Naive thymus-derived CD8-positive, alpha-beta T cell (primary cell): ENCODE measurements at places on chromosomes 1 and 21.
A peak's percentile ranks its signal among the peaks of the same experiment; 100 is the strongest.

DNA sequence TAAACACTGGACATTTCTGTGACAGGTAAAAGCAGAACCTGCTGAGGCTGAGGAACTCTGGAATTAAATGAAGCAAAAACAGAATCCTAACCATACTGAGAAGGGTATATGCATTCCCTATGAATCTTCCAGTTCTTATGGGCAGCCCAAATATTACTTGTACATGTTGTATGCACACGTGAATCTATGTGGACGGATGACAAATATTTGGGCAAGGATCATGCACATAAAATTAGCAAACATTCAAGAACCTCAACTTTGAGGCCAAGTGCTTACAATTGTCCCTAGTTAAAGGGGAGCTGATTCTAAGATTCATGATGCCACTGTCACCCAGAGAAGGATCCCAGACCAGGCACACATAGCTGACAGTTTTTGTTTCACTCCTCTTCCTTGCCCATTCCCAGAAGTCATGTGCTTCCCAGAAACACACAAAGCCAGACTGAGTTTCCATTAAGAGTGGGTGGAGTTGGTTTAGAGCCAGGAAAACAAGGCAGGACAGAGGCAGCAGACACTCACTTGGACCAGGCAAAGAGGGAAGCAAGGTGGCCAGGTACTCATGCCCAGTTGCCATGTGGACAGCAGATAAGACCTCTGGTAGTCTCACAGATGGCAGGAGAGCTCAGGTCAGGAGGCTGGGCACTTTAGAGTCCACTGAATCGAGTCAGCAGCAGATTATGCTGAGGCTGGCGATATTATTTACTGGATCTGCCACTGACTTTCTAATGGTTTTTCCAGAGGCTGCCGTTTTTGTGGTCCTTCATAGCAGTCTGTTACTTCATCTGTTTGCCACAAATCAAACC lies 25.6 kb downstream of the AK2 start:
- no peak for DNase-seq

GRCh38 chr1:3889936-3890335 lies 10.1 kb downstream of the C1orf174 start:
- DNase-seq: no peak

GRCh38 chr1:210908791-210909190 lies 225.2 kb downstream of the KCNH1 start:
- DNase-seq: no peak

GRCh38 chr21:41653954-41654491 lies 112.8 kb downstream of the RIPK4 start:
- DNase-seq: no peak

- no peak for DNase-seq
These were observed 25.4 kb downstream of the GNAI3 start for GRCh38 chr1:109573785-109574184.

DNA sequence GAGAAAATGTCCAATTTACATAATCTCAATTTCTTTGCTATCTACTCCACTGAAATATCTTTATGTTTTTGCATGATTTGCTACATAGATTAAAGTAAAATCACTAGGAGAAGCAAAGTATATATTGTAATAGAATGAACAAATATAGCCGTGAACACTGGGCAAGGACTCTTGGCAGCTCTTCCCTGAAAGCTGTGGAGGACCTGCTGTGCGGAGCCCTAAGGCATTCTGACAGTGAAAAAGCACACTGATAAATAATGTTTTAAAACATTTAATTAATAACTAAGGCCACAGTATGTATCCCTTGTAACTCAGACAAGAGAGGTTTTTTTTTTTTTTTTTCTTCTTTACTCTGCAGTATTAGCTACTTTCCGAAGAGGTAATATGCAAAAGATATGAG lies 256.1 kb upstream of the DPYD start:
- no peak for DNase-seq

GRCh38 chr1:166950156-166950555 lies 25.2 kb downstream of the ILDR2 start:
- DNase-seq: no peak

GRCh38 chr21:38999161-38999560 lies 184.1 kb downstream of the PSMG1 start:
- no peak for DNase-seq

DNA sequence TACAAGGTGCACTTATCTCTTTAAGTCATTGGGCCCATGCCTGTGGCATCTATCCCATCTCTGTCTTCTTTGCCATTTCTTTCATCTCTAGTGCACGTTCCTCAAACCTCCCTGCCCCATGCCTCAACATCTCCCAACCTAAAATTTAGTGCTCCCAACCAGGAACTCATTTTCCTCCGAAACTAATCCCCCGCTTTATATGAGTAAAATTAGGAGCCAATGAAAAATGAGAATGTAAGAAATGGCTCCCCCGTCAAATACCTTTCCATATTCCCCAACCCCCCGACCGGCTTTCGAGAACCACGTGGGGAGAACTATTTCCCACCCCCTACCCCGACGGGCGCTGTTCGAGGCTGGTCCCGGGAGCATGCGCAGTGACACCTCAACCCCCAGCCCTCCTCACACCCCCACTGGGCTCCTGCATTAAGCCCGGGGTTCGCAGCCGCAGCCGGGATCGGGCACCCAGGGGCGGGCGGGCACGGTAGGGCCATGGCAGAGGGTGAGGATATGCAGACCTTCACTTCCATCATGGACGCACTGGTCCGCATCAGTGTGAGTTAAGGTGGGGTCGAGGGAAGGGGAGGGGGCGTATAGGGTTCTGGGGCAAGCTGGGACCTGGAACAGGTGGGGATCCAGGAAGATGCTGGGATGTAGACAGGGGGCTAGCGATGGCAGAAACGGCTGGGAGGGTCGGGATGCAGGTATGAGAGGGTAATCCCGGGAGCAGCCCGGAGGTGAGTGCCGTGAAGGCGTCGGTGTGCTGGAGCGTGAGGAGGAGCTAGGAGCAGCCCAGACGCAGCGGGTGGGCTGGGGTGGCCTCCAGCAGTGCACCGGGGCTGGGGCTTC lies at the start of gene TRIM46:
Gene TRIM46, plus strand, starts transcription at position 372 of the 846 bp plus-strand sequence. Its CDS starts 118 bp downstream, at position 490.
- DNase-seq: no peak

GRCh38 chr1:64006276-64007051 lies 197.0 kb upstream of the UBE2U start:
- DNase-seq: no peak

- DNase-seq: no peak
These were observed 176.5 kb downstream of the C1orf21 start for GRCh38 chr1:184563308-184563707.

GRCh38 chr1:16231331-16232315 lies 5.4 kb downstream of the CPLANE2 start:
- no peak for DNase-seq

- no peak for DNase-seq
These were observed 125.7 kb upstream of the PBX1 start for GRCh38 chr1:164433141-164433817.

- DNase-seq: no peak
These were observed 77.5 kb downstream of the GLIS1 start for GRCh38 chr1:53661496-53661895.

DNA sequence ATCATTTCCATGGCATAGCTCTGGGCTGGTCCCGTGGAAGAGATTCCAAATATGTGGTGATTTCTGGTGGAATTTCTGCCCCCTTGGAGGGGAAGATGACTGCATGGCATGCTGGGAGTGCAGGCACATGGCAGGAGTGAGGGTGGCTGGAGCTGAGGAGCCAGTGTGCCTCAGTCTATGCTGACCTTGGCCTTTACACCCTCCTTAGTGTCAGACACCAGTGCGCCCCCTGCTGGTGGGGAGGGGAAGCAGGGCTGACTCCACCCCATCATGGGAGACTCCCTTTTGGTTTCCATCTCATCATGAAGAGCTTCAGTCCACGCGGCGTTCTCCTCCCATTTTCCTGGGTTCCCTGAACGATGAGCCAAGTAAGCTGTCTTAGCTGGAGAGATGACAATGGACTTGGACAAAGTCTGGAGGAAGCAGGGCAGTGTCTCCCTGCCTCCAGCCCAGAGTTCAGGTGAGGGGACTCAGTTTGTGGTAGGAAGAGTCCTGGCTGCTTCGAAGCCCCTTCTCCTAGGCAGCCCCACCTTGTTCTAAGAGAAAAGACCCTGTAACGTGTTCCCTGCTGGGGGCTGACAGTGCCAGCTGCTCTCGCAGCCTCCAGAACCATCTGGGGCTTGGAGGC lies 10.3 kb downstream of the ALX3 start:
- peak; percentile 61 for DNase-seq

GRCh38 chr1:84800090-84801073 lies 92.6 kb downstream of the LPAR3 start:
- no peak for DNase-seq

- DNase-seq: no peak
These were observed 82.0 kb downstream of the KCNK1 start for GRCh38 chr1:233695901-233696300.

DNA sequence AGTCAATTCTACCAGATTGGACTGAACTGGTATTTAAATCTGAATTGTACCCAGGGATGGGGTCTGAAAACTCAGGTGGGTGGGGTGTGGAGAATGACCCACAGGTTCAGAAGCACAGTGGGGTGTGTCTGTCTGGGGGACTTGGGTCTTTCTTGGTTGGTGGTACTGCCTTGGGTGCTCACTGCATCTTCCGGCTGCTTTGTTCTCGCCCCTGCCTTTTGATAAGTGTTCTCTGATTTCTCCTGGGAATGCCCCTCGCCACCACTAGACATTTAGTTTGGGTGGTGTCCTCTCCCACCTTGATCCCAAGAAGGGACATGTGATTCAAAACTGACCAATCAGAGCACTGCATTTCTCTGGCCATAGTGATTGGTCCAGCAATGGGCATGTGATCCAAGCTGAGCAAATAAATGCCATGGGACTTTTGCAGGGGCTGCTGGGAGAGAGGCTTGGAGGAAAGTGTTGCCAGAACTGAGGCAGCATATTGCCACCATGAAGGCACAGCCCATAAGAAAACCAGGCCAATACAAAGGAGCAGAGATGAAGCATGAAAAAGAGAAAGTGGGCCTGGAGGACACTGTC lies 270.5 kb downstream of the NPHP4 start:
- DNase-seq: no peak

GRCh38 chr1:102466487-102466886 lies 469.8 kb upstream of the OLFM3 start:
- DNase-seq: no peak

- no peak for DNase-seq
These were observed 118.1 kb downstream of the SPSB1 start for GRCh38 chr1:9410737-9411297.

DNA sequence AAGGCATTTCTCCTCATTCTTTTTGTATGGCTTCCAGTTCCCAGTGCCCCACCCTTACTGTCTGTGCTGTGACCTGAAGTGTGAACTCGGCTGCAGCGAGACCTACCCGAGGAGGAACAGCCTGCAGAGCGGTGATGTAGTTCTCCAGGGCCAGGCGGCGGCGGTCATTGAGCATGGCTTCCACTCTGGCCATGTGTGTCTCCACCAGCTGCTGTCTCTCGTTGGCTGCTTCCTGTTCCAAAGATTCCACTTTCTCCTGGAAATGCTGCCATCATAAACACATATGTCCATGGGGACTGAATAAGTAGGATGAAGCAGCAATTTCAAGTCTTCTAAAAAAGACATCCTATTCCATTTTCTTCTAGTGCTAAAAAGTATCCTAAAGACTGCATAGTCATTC lies 195.6 kb downstream of the APP start:
- DNase-seq: no peak

GRCh38 chr1:181452746-181453145 lies 30.6 kb upstream of the CACNA1E start:
- DNase-seq: no peak

GRCh38 chr1:58251430-58252073 lies 295.0 kb downstream of the OMA1 start:
- no peak for DNase-seq

- DNase-seq: no peak
These were observed 466.1 kb downstream of the KCNT2 start for GRCh38 chr1:196142111-196142640.

GRCh38 chr1:51263147-51263877 lies 27.2 kb downstream of the RNF11 start:
- DNase-seq: no peak

DNA sequence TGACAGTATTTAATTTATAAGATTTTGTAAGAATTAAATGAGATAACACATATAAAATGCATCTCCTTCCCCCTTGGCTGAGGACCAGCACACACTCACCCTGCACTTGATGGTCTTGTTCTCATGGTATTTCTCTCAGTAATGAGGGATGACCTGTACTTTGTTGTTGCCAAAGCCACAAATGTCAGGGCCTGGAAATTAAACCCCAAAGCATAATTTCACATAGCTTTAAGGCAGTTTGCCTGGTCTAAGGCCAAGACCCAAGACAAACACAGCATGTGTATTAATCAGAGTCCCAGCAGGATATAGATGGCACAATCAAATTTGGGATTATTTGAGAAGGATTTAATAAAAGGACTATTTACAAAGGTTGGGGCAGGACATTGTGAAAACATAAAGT lies 48.6 kb upstream of the EPS15 start:
- no peak for DNase-seq

GRCh38 chr1:117562581-117563491 lies 43.0 kb upstream of the TENT5C start:
- DNase-seq: no peak

- no peak for DNase-seq
These were observed 78.9 kb upstream of the ACTRT2 start for GRCh38 chr1:2942410-2942809.

GRCh38 chr1:161890574-161890973 lies 124.5 kb downstream of the ATF6 start:
- DNase-seq: no peak

- no peak for DNase-seq
These were observed 65.2 kb downstream of the FCRL5 start for GRCh38 chr1:157487096-157487495.

GRCh38 chr1:164787834-164788231 lies 228.8 kb downstream of the PBX1 start:
- DNase-seq: no peak

DNA sequence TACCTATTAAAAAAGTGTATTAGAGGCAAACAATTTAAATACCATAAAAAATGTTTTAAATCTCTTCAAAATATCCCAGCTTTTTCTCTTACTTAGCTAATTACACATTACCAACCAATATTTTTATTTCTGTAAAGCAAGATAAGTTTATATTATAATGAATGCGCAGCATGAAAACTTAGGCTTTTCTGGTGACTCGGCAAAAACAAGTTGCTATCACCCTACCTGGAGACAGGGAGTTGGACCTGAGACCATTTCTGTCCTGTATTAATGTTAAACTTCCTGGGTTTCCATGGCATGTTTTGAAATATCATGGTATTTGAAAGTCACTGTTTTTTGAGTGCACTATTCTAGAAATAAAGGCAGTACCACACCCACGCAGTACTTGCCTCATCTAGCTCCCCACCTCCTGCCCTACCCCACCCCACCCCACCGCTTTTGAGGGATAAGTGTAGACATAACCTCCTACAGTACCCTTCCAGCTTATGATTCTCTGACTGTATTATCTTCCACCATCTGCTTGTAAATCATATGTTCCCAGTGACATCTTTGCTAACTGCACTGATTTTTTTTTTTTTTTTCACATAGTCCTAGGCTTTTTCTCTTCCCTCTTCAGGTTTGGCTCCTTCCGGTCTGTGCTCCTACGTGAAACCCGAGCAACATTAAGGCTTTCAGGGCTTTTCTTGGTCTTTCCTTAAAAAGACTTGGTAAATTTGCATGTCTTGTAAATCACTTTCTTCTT lies 77.5 kb downstream of the PHTF1 start:
- no peak for DNase-seq
